ENCODE measurements at places on chromosomes 5 and 9. TPM values are rescaled to one million over a fixed set of nuclear protein-coding genes. Genes with fewer than 3 reads are reported as not detected.

GRCh38 chr5:9623661-9624060 is 6.5 kb downstream of the TAS2R1 start:
- H3K4me3 ChIP-seq = no peak overlapping the region
- no peak for DNase-seq
- H3K4me1 ChIP-seq = no peaks in the 10 kb centered on the region

DNA sequence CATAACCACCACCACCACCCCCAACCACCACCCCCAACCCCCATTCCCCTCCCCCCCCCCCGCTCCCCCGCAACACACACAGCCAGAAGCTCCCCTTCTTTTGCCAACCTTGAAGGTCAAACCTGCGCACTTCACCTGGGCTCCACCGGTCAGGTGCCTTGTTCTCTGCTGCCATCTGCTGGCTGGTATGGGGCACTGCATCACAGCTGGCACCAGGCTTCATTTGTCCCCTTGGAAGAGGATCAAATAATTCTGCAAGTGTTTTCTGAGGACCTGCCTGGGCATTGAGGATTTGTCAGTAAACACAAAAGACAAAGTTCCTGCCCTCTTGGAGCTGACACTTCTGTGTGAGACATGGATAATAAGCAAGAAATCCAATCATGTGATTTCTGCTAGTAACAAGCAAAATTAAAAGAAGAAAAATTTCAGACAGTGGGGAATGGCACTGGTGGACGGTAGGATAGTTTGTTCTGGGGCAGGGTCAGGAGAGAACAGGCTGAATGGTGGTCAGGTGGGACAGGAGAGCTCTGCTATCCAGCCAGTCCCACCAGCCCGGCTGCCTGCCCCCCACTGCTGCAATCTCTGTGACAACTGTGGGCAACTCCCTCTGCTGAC is 55.6 kb upstream of the LMX1B start:
- peaks cover under 1% of the 10 kb centered on the region for H3K4me1 ChIP-seq
- H3K27me3 ChIP-seq = no peaks in the 10 kb centered on the region
- H3K36me3 ChIP-seq = no peaks in the 10 kb centered on the region
- DNase-seq = peak; percentile 93
- no peak overlapping the region for H3K4me3 ChIP-seq

The PCDHB10 gene
- total RNA-seq = 2.9 TPM

- H3K4me1 ChIP-seq = no peaks in the 10 kb centered on the region
- no peaks in the 10 kb centered on the region for H3K27me3 ChIP-seq
- H3K4me3 ChIP-seq = no peak overlapping the region
- DNase-seq = no peak
Observed at GRCh38 chr5:96579711-96580110, 82.5 kb upstream of the CAST start.

DNA sequence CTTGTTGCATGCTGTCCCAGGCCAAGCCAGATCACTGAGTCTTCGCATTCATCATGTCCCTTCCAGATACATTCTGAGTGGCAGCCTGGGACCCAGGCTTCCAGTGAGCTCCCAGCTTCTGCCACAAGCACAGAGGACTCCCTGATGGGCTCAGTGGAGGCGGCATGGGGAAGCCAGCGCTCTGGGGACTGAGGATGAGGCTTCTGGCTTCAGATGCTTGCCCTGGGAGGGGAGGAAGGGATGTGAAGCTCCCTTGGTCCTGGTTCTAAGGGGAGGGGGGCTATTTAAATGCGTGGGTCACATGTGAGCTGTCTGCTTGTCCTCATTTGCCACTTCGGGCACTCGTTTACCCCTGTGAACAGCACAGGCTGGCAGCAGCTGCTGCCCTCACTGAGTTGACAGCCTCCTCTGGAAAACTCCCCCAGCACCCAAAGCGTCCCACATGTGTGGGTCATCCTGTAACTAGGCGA is 174.0 kb downstream of the NR3C1 start:
- H3K4me3 ChIP-seq = no peak overlapping the region
- no peaks in the 10 kb centered on the region for H3K36me3 ChIP-seq
- no peak overlapping the region for H3K27ac ChIP-seq
- H3K4me1 ChIP-seq = peaks cover 4% of the 10 kb centered on the region

The SEMA6A gene
- 325 TPM for total RNA-seq

- no peaks in the 10 kb centered on the region for H3K27me3 ChIP-seq
- peak overlapping the region; percentile 6 for H3K27ac ChIP-seq
- DNase-seq = no peak
- no peak overlapping the region for H3K4me3 ChIP-seq
- no peaks in the 10 kb centered on the region for H3K4me1 ChIP-seq
Observed at GRCh38 chr5:152379331-152379730, 25.7 kb downstream of the NMUR2 start.

GRCh38 chr9:119803679-119804078 is 434.4 kb upstream of the BRINP1 start:
- no peaks in the 10 kb centered on the region for H3K36me3 ChIP-seq
- no peaks in the 10 kb centered on the region for H3K27me3 ChIP-seq
- no peaks in the 10 kb centered on the region for H3K4me1 ChIP-seq
- no peak for DNase-seq
- no peak overlapping the region for H3K4me3 ChIP-seq

The CTSV gene
- 256 TPM for total RNA-seq

Measured in endodermal cell (in vitro differentiated cells).